Brain (organoid and tissue), 16 donors: ENCODE measurements at places on chromosomes 11 and 22. TPM values are rescaled to one million over a fixed set of nuclear protein-coding genes. Genes with fewer than 3 reads are reported as not detected.

DNA sequence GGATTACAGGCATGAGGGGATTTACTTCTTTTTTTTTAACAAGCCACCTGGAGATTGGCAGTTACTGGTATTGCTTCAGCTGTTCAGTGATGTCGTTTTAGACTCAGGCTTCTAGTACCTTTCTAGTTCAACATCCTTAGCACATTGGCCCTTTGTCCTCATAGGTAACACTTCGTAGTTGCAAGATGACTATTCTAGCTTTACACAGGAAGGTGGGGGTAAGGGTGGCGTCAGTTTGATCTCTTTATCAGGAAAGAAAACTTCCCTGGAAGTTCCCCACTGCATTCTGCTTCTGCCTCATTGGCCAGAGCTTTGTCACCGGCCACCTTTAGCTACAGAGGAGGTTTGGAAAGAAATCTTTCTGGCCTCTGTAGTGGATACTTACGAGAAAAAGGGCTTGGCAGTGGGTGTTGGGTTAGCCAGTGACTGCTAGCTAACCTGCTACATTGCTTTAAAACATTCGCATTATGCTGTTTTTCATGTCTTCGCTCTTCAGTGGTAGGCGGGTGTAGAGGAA lies 40.7 kb downstream of the SFI1 start:
- DNase-seq, result no peak

DNA sequence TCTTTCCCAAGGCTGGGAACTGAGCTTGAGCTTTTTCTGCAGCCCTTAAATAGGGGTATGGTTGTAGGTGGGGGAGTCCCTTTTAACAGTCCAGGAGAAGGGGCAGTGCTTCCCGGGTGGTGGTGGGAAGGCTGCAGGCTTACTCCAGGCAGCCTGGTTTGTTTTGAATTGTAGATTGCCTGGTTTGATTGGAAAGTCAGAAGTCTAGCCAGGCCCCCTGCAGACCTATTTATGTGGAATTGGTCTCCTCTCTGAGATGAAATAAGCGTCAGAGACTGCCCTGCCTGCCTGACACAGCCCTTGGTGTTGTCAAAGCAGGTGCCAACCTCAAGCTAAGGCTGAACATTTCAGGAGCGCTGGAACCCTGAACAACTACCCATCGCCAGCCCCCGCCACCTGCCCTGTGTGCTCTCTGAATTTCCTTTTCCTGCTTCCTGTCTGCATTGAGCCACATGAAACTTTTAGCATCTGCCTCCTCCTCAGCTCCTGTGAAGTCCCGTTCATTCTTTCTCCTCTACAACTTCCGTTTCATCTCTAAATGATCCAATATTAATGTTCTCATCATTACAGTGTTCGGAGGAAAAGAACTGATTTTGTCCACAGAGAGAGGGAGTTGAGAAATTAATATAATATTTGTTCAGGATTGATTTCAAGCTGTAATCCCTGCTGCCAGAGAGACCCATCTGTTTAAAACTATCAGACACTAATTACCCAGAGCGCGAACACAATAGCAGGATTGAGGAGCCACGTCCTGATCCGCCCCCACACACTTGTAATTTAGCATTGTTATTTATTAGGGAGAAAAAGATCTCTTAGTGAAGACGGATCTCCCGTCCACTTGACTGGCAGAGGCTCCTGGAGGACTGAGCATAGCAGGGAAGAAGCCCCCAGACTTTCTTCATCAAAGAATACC lies 136.5 kb downstream of the TRIM29 start:
- peak; percentile 76 for DNase-seq

Gene CCDC188
- 1.6 TPM for polyA plus RNA-seq

Gene LSP1
- polyA plus RNA-seq, result 3.7 TPM

DNA sequence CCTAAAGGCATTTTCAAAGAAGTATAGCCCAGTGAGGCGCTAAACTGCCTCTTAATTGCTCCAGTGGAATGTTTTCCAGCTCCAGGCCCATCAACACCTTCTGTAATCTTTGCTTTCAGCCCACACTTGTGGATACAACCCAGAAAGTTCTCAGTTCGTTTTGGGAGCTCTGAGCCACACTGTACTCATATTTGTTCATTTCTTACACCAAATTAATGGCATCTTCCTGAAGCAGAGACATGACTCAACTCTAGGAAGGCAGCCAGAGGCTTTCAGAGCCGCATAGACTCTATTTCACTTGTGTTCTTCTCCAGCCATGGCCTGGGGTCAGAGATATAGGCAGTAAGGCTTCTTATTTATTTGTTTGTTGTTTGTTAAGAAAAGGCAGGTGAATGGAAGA lies 175.5 kb upstream of the NCAM1 start:
- no peak for DNase-seq

GRCh38 chr22:20550851-20551744 lies 43.7 kb downstream of the MED15 start:
- DNase-seq, result peak; percentile 24
